ENCODE measurements at places on chromosomes 11 and 22. TPM values are rescaled to one million over a fixed set of nuclear protein-coding genes. Genes with fewer than 3 reads are reported as not detected.

The MS4A15 gene
- total RNA-seq = not detected

The BTG4 gene
- total RNA-seq = not detected

The OR10A6 gene
- not detected for total RNA-seq

The SLC15A3 gene
- 2.3 TPM for total RNA-seq

The LRRC4C gene
- total RNA-seq = not detected

The TRIM49 gene
- not detected for total RNA-seq

The MMP11 gene
- 0.42 TPM for total RNA-seq

The RAPSN gene
- 0.27 TPM for total RNA-seq

The C22orf42 gene
- total RNA-seq = not detected

The C11orf21 gene
- total RNA-seq = 3.5 TPM

The TENM4 gene
- not detected for total RNA-seq

The C1QTNF4 gene
- total RNA-seq = not detected

The TRPM5 gene
- total RNA-seq = not detected

The PARVG gene
- total RNA-seq = 50.0 TPM

The HOATZ gene
- not detected for total RNA-seq

The OTUB1 gene
- total RNA-seq = 74.6 TPM

The OR10G8 gene
- total RNA-seq = not detected

The SDHAF2 gene
- 44.6 TPM for total RNA-seq

The ZNF214 gene
- total RNA-seq = not detected

The WDR74 gene
- total RNA-seq = 122 TPM

Measured in activated CD8-positive, alpha-beta memory T cell treated with anti-CD3 and anti-CD28 coated beads for 36 hours (primary cell).